NB4 (cell line): ENCODE measurements at places on chromosomes 5 and 9.

GRCh38 chr9:126109575-126109974 is 217.1 kb upstream of the MVB12B start:
- no peak for DNase-seq

- DNase-seq = peak; percentile 22
These were observed 4.5 kb downstream of the ROR2 start for GRCh38 chr9:91945277-91946085.

DNA sequence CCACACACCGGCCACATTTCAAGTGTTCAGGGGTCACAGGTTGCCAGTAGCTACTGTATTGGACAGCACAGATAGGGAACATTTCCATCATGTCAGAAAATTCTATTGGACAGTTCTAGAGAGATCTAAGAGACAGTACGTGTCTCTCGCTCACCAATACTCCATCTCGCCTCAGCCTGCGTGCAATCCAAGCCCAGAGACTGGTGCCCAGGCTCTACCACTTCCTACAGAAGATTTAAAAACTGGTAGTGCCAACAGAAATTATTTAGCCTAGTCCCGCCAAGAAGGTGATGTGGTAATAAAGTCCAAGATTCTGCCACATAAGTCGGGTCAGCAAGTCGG is 390 bp upstream of the SNX2 start:
- DNase-seq = no peak

DNA sequence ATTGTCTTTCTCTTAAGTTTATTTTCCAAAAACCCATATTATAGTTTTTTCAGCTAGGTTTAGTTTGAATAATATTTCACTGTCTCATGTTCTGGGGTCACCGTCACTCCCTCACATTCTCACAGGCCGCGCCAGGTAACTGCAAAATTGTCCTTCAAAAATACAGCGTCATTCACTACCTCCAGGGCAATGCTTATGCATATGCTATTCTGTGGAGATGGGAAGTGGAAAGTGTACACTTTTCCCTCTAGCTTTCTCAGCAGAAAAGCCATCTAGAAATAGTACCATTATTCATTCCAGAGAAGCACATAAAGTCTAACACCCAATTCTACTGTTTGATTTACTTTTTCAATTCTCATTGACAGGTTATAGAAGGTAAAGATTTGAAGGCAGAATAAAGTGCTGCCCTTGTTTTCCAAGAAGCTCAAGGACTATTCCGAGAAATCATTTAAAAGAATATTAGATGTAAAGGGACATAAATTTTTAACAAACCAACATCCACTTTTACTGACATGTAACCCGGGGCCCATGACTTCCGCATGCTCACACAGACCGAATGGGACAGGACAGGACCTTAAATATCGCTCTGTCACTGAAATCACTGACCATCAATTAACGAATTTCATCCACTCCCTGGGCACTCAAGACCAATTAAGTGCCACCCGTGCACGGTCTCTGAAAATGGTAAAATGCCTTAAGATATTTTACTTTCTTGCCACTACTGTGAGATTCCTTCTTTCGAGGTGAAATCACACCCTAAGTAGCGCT is 720 bp downstream of the NUDT12 start:
- no peak for DNase-seq

DNA sequence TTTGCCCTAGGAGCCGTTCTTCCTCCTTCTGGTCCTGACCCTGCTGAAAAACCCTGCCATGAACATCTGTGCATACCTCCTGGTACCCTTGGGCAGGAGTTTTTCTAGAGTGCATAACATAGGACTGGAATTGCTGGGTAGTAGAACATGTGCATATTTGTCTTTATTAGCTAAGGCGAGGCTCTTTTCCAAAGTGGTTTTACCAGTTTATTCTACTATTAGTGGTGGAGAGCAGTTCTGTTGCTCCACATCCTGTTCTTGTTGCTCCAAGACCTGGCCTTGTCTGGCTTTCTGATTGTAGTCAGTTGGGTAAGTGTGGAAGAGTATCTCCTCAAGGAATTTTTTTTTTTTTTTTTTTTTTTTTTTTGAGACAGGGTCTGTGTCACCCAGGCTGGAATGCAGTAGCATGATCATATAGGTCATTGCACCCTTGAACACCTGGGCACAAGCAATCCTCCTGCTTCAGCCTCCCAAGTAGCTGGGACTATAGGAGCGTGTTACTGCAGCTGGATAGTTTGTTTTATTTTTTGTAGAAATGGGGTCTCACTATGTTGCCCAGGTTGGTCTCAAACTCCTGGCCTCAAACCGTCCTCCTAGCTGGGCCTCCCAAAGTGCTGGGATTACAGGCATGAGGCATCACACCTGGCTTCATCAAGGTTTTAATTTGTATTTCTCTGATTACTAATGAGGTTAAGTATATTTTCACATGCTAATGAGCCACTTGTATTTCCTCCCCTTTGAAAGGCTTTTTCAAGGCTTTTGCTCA is 85.2 kb downstream of the SPRY4 start:
- no peak for DNase-seq

- peak; percentile 1 for DNase-seq
These were observed 105.5 kb downstream of the TLR4 start for GRCh38 chr9:117809751-117810150.

DNA sequence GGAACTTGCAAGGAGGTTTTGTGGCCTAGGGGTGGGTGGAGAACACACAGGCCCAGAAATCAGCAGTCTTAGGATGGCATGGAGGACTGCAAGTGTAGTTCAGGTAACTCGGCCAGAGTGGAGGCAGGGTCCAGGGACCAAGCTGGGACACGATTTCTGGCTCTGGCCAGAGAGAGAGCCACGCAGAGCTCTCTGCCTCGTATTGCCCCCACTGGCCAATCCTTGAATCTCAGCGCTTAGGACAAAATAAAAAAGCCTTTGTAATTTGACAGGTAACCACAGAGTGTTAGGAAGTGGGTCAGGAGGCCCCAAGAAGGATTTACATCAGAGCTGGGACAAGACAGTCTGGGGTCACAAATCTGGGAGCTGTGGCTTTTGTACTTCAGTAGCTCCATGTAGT is 11.7 kb downstream of the MAP3K1 start:
- peak; percentile 42 for DNase-seq

- peak; percentile 79 for DNase-seq
These were observed 65.5 kb upstream of the ABCA1 start for GRCh38 chr9:104993291-104993963.

GRCh38 chr5:93755716-93756115 is 14.3 kb upstream of the POU5F2 start:
- no peak for DNase-seq

DNA sequence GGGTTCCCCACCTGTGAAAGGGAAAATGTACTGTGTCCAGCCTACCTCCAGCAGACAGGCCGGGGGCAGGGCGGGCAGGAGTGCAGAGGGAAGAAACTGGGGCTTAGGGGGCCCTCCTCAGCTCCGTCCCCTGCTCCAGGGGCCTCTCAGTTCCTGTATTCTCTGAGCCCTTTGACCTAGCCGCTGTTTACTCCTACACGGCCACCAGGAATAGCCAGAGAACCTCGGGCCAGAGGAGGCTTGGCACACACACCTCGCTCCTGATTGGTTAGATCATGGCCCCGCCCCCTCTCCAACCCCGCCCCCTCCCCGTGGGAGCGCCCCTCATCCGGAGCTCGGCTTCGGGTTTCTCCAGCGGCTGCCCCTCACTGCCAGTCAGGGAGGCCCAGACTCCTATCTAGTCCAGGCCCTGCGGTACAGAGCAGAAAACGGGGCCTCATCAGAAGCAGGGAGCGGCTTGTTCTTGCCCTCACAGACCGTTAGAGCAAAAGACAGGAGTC is 2.2 kb downstream of the ST6GALNAC6 start:
- peak; percentile 87 for DNase-seq

DNA sequence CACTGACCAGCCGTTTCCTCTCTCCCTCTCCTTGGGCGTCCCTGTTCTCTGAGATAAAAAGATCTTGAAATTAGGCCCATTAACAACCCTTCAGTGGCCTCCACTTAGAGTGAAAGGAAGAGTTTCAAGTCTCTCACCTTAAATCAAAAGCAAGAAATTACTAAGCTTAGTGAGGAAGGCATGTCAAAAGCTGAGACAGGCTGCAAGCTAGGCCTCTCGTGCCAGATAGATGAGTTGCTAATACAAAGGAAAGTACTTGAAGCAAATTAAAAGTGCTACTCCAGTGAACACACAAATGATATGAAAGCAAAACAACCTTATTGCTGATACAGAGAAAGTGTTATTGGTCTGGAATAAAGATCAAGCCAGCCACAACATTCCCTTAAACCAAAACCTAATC is 331.3 kb upstream of the SEMA6A start:
- DNase-seq = no peak

GRCh38 chr5:164053123-164053522 is 547.7 kb downstream of the MAT2B start:
- no peak for DNase-seq

- peak; percentile 8 for DNase-seq
These were observed 94.2 kb upstream of the FBN2 start for GRCh38 chr5:128632264-128632663.

DNA sequence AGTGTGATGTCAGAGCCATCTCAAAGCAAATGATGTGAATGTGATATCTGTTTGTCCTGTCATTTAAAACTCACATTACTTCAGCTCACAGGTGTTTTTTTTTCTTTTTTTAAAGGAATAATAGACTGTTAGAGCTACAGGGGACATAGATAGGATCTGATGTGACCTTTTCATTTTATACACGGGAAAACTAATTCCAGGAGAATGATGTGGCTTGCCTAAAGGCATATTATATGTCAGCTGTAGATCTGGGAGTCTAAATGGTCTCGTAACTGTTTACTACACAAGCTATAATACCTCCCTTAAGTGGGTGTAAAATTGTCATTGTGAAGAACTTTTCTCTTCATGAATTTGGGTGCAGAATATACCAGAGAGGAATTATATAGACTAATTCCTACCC is 2.0 kb downstream of the NMUR2 start:
- DNase-seq = no peak
